Omental fat pad (tissue), 4 donors: ENCODE measurements at places on chromosomes 13 and 19. TPM values are rescaled to one million over a fixed set of nuclear protein-coding genes. Genes with fewer than 3 reads are reported as not detected.

GRCh38 chr19:48342841-48343540 is 17.6 kb downstream of the EMP3 start:
- no peak for DNase-seq

- no peak for DNase-seq
Observed at GRCh38 chr19:30235946-30236345, 136.2 kb upstream of the ZNF536 start.

The LRRC63 gene
- total RNA-seq: not detected

DNA sequence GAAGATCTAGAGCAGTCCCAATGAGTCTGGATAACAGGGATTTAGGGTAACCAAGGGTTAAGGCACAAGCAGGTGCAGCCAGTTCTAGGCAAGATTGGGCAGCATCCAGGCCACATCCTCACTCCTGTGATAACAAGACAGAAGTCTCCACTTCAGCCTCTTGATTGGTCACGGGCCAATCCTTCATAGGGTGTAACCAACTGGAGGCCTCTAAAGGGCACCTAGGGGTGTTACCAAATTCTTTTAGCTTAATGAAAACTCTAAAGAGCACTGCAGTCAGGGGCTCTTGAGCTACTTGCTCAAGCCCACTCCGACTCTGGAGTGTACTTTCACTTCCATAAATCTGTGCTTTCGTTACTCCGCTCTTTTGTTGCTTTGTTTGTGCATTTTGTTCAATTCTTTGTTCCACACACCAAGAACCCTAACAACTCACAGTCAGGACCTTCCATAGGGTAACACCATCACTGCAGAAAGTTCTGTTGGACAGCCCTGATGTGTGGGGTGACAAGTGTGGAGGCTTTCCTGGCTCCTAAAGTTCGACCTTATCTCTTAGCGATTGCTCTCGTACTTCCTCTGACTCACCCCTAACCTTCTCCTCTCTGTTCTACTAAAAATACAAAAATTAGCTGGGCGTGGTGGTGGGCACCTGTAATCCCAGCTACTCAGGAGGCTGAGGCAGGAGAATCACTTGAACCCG is 36.1 kb downstream of the ZSWIM9 start:
- DNase-seq: no peak

DNA sequence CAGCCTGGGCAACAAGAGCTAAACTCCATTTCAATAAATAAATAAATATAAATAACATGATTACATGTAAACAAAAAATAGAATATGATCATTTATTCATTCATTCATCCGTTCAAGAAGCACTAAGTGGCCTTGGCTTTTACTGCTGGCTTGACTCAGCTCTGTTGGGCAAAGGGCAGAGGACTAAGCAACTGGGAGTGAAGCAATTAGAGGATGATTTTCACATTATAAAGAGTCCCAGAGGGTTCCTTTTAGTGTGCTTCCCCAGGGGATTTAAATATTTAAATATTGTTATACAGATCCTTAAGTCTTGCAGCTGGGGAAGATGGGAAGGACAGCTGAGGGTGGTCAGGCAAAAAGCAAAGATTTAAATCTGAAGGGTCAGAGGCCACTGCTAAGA is 34.9 kb upstream of the FLT1 start:
- no peak for DNase-seq

The ZNF90 gene
- 4.3 TPM for total RNA-seq

- DNase-seq: no peak
Observed at GRCh38 chr19:4390017-4390566, 10.3 kb downstream of the SH3GL1 start.

The DMRTC2 gene
- total RNA-seq: not detected

DNA sequence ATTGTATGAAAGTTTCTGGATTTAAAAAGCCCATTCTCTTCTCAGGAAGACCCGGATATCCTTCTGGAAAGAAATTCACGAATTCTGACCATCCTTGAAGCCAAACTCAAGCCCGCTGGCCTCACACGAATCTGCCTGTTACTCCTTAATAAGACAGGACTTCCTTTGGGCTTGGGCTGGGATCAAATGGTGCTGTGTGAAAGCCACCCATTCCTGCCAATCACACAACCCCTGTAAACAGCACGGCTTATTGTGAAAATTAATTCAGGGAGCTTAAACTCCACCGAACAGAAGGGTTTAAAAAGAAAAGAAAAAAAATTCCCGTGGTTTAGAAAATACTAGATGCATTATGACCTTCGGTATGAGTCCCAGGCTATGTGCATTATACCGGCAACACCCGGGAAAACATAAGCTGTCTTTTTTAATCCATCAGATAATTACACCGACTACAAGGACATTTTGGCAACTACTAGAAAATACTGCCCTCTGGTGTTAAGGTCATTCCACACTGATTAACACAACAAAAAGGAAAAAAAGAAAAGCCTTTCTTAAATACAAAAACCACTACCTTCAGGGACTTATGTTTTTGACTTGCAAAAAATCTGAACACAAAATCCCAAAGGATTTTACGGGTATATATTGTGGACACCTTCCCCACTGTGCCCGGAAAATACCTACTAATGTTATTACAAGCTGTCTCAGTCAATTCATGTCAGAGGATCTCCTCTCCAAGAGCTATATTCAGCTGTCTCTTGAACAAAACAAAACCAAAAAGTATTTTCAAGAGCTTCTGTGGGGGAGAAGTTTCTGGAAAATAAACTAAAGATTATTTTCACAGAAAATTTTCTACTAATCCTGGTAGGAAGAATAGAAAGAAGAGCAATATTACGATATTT is 76.0 kb upstream of the LSM14A start:
- no peak for DNase-seq

DNA sequence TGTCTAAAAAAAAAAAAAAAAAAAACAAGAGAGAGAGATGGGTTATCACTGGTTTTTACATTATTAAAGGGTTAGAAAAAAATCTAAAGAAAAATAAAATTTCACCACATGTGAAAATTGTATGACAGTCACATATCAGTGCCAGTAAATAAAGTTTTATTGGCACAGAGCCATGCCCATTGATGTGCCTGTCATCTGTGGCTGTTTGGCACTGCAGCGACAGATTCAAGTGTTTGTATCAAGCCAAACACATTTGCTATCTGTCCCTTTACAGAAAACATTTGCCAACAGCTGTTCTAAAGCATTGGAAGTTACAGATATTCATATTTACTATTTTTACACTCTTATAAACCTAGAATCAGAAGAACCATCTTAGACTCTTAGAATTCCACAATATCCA is 16.3 kb downstream of the FCHO1 start:
- no peak for DNase-seq

- no peak for DNase-seq
Observed at GRCh38 chr13:74027161-74027779, 106.9 kb downstream of the KLF12 start.

The SYNE4 gene
- 0.28 TPM for total RNA-seq

The FAM216B gene
- 1.0 TPM for total RNA-seq

GRCh38 chr13:106029676-106030290 is 505.7 kb downstream of the EFNB2 start:
- DNase-seq: no peak

DNA sequence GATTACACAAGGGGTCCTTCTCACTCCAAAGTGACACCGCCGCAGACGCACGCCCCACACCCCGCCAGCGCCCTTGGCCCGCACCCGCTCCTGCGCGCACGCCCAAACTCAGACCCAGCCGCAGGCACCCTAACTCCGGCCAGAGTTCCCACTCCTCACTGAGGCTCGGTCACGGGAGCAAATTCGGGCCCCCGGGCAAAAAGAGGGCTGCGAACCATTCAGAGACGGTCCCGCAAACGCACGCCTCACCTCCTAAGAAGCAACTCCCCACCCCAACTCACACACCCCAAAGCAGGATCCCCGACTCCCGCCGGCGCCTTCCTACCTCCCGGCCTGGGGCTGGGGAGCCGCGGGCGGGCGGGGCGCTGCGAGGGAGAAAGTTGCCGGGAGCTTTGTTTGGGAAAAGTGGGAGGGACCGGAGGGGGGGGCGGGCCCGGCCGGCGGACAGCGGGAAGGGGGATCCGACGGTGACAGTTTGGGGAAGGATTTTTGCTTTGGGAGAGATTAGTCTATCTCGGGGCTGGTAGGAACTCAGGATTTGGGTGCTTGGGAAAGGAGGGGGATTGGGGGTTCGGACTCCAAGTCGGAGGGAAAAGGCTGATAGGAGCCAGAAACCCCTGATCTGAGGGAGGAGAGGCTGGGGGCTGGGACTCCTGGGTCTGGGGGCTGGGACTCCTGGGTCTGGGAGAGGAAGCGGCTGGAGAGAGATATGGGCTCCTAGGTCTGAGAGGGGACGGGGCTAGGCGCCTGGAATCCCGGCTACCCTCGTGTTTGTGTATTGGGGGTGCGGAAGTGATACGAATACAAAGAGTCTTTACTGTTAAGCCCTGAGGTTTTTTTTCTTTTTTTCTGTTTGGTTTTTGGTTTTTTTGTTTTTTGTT is at the start of gene TEAD2:
Gene TEAD2, minus strand, starts transcription at position 369 of the 881 bp plus-strand sequence. CDS start 2,341 bp downstream, outside the sequence.
- no peak for DNase-seq

DNA sequence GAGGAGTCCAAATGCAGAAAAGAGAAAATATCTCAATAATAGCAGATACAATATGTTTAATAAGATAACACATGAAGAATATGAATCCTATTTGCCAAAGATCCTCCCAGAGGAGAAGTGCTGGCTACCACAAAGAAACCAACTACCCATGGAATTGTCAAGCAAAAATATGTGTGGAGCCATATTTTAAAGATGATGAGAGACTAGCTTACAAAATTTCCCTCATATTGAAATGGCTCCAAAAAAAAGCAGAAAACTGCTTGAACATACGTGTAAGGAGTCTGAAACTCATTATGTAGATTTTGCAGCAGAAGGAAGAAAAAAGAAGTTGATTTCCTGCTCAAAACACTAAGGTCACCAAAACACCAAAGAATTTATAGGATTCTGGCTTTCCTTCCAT is 94.2 kb downstream of the USP12 start:
- no peak for DNase-seq

DNA sequence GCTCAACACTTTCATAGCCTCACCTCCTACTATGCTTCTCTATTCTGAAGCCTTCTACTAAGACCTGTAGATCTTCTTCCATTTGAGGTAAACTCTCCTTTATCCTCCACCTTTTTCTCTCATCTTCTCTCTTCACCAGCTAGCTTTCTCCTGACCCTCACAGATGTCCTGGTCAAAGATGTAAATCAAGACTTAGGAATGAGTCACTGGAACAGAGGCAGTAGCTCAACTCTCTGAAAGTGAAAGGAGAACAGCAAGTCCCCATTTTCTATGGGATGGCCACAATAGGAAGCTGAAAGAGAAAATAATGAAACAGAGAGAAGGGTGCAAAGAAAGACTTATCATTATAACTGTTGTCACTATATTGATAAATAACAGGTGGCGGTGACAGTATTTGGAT is 86.1 kb upstream of the DOCK9 start:
- DNase-seq: no peak

The AKAP11 gene
- total RNA-seq: 25.4 TPM

- no peak for DNase-seq
Observed at GRCh38 chr19:37988758-37989635, 82.0 kb downstream of the SIPA1L3 start.

DNA sequence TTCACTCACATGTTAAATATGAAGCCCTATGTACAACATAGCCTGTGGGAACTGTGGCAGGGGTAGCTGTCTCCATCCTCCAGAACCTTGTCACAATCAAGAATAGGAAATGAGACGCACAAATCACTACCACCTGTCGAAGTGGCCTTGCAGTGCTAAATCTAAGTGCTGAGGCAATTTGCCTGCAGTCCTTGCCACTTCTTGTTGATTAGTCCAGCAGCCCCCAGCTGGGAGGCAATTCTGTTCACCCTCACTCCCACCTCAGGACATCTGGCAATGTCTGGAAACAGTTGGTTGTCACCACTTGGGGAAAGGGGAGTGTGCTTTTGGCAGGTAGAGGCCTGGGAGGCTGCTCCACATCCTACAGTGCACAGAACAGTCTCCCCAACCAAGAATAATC is 10.7 kb downstream of the RFX2 start:
- DNase-seq: no peak

- DNase-seq: no peak
Observed at GRCh38 chr19:22617614-22618320, 16.4 kb upstream of the ZNF492 start.

The CLASRP gene
- 49.3 TPM for total RNA-seq

The MED26 gene
- total RNA-seq: 7.2 TPM

DNA sequence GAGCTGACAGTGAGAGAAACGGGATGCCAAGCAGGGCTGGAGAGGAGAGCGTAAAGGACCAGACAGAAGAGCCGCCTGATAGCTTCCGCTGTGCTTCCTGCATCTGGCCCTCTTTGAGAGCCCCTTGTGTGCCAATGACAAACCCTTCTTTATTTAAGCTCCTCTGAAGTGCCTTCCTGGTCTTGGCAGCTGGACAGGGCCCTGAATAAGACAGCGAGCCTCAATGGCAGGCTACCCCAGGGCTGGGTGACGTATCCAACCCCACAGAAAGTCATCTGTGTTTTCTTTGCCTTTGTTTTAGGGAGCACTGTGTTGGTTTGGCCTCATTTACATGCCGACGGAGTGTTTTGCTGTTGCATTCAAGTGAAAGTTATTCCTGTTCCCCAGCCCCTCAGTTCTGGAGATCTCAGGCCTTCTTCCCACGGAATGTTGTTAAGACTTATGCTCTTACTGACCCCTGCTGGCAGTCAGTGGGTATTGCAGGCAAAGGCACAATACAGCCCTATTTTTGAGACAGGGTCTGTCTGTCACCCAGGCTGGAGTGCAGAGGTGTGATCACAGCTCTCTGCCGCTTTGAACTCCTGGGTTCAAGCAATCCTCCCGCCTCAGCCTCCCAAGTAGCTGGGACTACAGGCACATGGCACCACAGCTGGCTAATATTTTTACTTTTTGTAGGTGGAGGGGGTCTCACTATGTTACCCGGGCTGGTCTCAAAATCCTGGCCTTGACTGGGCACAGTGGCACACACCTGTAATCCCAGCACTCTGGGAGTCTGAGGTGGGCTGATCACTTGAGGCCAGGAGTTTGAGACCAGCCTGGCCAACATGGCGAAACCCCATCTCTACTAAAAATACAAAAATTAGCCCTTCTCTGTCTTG is 16.8 kb downstream of the CCL25 start:
- no peak for DNase-seq

- DNase-seq: no peak
Observed at GRCh38 chr13:30423891-30424290, 1.6 kb downstream of the UBE2L5 start.

- no peak for DNase-seq
Observed at GRCh38 chr13:87344176-87344575, 327.0 kb upstream of the SLITRK5 start.

DNA sequence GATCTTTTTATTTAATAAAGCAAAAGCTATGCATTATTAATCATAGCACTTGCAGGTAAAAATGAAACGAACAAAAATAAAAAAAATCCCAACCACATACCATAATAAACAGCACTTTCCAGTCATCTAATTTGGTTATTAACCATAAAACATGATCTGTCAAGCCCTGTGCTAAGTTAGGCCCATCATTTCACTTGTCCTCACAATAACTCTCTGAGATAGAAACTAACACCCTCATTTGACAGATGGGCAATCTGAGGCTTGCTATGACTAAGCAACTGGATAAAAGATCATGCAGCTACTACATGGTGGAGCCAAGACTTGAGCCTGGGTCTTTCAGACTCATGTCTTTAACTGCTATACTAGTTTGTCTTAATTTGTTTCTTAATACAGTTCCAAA is 21.8 kb downstream of the PROSER1 start:
- DNase-seq: no peak

- no peak for DNase-seq
Observed at GRCh38 chr19:2475018-2475701, 767 bp upstream of the GADD45B start.

GRCh38 chr19:53612762-53613526 is 18.9 kb upstream of the DPRX start:
- DNase-seq: no peak
